Vagina (tissue), 2 donors: ENCODE measurements at places on chromosomes 7 and 10. TPM values are rescaled to one million over a fixed set of nuclear protein-coding genes. Genes with fewer than 3 reads are reported as not detected.

Gene FAM25A
- 40.0 TPM for total RNA-seq

GRCh38 chr10:101000127-101000914, 713 bp downstream of the LZTS2 start:
- H3K36me3 ChIP-seq = peaks cover 15% of the 10 kb centered on the region
- H3K4me1 ChIP-seq = peaks cover 41% of the 10 kb centered on the region
- H3K27me3 ChIP-seq = no peaks in the 10 kb centered on the region
- no peak for DNase-seq
- H3K4me3 ChIP-seq = peak overlapping the region; percentile 79

DNA sequence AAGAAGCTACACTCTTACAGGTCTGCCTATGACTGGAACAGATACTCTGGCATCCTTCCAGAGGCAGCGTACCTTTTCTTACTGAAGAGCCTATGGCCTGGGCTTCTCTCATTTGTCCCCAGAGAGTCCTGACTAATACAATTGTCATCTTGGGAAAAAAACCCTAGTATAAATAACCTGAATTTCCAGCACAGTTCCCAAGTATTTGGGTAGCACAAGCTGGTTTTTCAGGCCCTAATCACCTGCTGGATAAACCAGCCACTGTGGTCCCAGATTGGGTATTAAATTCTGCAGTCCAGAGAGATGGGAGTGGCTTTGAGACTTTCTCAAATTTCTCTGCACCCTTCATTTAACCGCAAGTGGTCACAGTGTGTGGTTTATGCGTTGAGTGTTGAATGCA, 186.8 kb upstream of the NEBL start:
- DNase-seq = no peak
- no peak overlapping the region for H3K27ac ChIP-seq
- no peaks in the 10 kb centered on the region for H3K4me1 ChIP-seq
- H3K36me3 ChIP-seq = no peaks in the 10 kb centered on the region
- no peak overlapping the region for H3K4me3 ChIP-seq

GRCh38 chr10:79105150-79105739, 36.5 kb downstream of the ZMIZ1 start:
- no peak overlapping the region for H3K4me3 ChIP-seq
- H3K27ac ChIP-seq = peak overlapping the region; percentile 94
- H3K4me1 ChIP-seq = peaks cover 98% of the 10 kb centered on the region
- H3K36me3 ChIP-seq = no peaks in the 10 kb centered on the region
- no peak for DNase-seq
- no peaks in the 10 kb centered on the region for H3K27me3 ChIP-seq

Gene DDC
- total RNA-seq = 1.7 TPM

GRCh38 chr7:375321-375831, 85.4 kb downstream of the FOXL3 start:
- no peak overlapping the region for H3K4me3 ChIP-seq
- no peaks in the 10 kb centered on the region for H3K36me3 ChIP-seq
- peaks cover 28% of the 10 kb centered on the region for H3K4me1 ChIP-seq
- H3K27me3 ChIP-seq = no peaks in the 10 kb centered on the region
- DNase-seq = no peak

Gene CHRM2
- 1.2 TPM for total RNA-seq

Gene IRF5
- total RNA-seq = 15.0 TPM

- no peak overlapping the region for H3K4me3 ChIP-seq
- peaks cover 6% of the 10 kb centered on the region for H3K36me3 ChIP-seq
- H3K27ac ChIP-seq = no peak overlapping the region
- no peaks in the 10 kb centered on the region for H3K27me3 ChIP-seq
- no peaks in the 10 kb centered on the region for H3K4me1 ChIP-seq
Observed at GRCh38 chr7:22292531-22292930, 64.4 kb downstream of the RAPGEF5 start.

DNA sequence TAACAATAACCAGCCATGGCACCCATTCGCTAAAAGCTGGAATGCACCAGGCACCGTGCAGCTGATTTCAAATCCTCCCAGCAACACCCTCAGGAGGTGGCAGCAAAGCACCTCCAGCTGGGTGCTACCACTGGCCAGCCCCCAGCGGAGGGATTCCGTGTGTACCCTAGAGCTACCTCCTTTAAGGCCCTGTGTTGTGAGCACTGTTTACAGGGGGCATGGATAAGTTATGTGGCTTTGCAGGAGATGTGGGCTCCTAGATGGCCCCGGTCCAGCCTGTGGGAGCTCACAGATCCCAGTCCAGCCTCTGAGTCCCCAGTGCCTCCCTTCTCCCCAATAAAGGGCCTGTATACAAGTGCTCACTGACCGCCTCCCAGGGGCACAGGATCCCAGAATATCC, 27.1 kb downstream of the TNRC18 start:
- H3K4me1 ChIP-seq = peaks cover 37% of the 10 kb centered on the region
- peak overlapping the region; percentile 35 for H3K4me3 ChIP-seq
- H3K27me3 ChIP-seq = no peaks in the 10 kb centered on the region
- H3K36me3 ChIP-seq = peaks cover 18% of the 10 kb centered on the region
- no peak for DNase-seq
- peak overlapping the region; percentile 83 for H3K27ac ChIP-seq

GRCh38 chr7:146096994-146097393, 19.6 kb upstream of the CNTNAP2 start:
- no peaks in the 10 kb centered on the region for H3K27me3 ChIP-seq
- no peak overlapping the region for H3K4me3 ChIP-seq
- H3K27ac ChIP-seq = no peak overlapping the region
- DNase-seq = no peak
- H3K36me3 ChIP-seq = no peaks in the 10 kb centered on the region

GRCh38 chr7:6015917-6016652, 7.0 kb downstream of the AIMP2 start:
- no peaks in the 10 kb centered on the region for H3K27me3 ChIP-seq
- no peaks in the 10 kb centered on the region for H3K36me3 ChIP-seq
- H3K27ac ChIP-seq = peak overlapping the region; percentile 39
- DNase-seq = no peak

DNA sequence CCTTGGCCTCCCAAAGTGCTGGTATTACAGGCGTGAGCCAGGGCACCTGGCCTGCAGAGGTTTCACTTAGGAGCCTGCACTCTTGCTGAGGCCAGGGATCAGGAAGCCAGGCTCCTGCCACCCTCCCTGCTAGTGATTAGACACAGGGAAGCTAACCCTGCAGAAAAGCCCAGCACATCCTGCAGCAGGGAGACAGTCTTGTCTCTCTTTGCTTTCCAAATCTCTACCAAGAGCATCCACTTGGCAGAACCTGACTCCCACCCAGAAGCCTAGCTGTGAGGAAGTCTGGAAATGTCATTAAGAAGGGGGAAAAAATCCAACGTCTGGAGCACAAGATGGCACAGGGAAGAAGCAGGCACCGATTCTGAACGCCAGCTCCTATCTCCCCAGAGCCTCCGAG, 8.0 kb upstream of the FAM171A1 start:
- no peaks in the 10 kb centered on the region for H3K4me1 ChIP-seq
- no peaks in the 10 kb centered on the region for H3K27me3 ChIP-seq
- H3K27ac ChIP-seq = no peak overlapping the region

GRCh38 chr10:119103903-119104653, at the start of gene DENND10:
DENND10 (plus strand) TSS chr10:119104113; CDS start chr10:119104143, 30 bp downstream.
- DNase-seq = no peak
- H3K36me3 ChIP-seq = no peaks in the 10 kb centered on the region
- H3K4me1 ChIP-seq = peaks cover 25% of the 10 kb centered on the region

DNA sequence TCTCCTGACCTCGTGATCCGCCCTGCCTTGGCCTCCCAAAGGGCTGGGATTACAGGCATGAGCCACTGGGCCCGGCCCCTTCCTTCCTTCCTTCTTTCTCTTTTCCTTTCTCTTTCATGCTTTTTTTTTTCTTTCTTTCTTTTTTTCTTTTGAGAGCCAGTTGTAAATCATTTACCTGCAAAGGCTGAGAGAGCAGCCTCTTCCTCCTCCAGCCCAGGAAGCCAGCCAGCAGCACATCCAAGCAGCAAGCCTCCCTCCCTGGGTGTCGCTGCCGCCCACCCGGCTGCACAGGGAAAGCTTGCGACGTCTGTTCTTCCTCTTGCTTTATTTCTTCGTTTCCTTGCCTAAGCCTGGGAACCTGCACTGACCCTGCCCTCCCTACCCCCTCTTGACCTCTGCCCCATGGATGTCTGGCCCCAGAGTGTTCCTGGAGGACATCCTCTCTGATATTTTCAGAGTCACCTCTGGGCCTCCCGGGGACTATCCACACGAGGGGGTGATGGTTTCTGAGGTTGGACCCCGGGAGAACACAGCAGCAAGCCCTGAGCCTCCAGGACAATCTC, 62.8 kb upstream of the MYL10 start:
- H3K27ac ChIP-seq = no peak overlapping the region
- DNase-seq = no peak
- peaks cover 11% of the 10 kb centered on the region for H3K4me1 ChIP-seq
- no peaks in the 10 kb centered on the region for H3K27me3 ChIP-seq
- no peaks in the 10 kb centered on the region for H3K36me3 ChIP-seq

GRCh38 chr7:1851721-1852516, 181.8 kb downstream of the ELFN1 start:
- no peaks in the 10 kb centered on the region for H3K4me1 ChIP-seq
- no peaks in the 10 kb centered on the region for H3K27me3 ChIP-seq
- DNase-seq = no peak
- H3K36me3 ChIP-seq = no peaks in the 10 kb centered on the region
